Cerebellum (tissue), 4 donors: ENCODE measurements at places on chromosomes 4 and X.
A peak's percentile ranks its signal among the peaks of the same experiment; 100 is the strongest.

GRCh38 chr4:119629142-119629471 lies 503 bp upstream of the PDE5A start:
- DNase-seq, result no peak

DNA sequence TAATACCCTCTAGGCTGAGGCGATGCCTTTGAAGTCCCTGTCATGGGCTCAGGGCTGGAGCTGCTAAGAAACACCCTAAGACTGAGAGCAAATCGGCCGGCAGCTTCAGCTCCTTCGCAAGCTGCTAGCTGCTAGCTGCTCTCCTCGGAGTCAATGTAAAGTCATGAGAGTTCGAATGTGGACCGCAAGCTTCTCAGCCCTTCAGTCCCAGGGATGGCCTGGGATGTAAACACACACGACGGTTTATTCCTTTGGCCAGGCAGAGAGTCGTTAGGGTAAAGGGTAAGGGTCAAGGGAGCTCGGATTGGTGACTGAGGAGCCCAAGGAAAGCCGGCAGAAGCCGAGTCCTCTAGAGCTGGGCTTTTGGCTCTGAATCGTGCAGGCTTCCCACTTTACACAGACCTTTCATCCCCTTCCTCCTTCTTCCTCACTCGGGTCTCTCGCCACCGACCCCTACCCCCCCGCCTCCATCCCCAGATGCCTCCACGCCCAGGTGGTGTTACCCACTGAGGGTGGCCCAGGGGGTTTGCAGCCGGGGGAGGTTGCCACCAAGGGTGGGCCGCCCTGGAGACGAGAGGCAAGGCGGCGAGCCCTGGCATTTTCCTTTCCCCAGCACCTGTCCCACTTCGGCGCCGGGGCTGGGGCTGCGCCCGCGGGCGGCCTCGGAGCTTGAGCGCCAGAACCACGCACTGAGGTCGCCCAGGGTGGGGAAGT lies 3.1 kb upstream of the BCORL1 start:
- DNase-seq, result no peak

GRCh38 chr4:121824171-121824527 lies 466 bp upstream of the CCNA2 start:
- no peak for DNase-seq

DNA sequence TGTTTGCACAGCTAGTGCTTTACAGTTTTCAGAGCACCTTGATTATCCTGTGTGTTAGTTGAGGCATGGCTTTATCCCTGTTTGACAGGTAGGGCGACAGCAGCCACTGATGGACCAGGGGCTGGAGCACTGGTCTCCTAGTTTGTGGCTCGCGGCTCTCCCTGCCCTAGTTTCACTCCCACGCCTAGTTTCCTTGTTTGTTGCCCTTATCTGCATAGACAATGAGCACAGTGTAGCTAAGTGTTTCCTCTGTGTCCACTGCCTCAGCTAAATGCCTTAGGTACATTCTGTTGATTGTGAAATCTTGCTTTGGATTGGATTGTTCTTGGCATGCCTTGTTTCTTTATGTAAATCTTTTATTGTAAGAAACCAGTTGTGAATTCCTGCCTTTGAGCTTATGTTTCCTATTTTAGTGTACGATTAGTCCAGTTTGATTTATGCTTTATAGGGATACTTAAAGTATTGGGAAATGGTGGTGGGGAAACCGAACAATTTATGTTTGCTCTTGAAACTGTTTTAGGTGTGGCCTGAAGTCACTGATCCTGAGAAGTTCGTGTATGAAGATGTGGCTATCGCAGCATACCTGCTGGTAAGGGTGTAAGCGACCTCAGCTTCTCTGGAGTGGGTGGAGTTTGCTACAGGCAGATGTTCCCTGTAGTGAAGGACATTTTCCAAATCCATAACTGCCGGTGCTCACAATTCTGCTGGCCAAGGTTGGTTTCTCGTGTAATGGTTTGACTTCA lies 11.0 kb downstream of the TRMT44 start:
- DNase-seq, result no peak

- DNase-seq, result no peak
These were observed 268.6 kb upstream of the SLIT2 start for GRCh38 chr4:19983072-19983471.

DNA sequence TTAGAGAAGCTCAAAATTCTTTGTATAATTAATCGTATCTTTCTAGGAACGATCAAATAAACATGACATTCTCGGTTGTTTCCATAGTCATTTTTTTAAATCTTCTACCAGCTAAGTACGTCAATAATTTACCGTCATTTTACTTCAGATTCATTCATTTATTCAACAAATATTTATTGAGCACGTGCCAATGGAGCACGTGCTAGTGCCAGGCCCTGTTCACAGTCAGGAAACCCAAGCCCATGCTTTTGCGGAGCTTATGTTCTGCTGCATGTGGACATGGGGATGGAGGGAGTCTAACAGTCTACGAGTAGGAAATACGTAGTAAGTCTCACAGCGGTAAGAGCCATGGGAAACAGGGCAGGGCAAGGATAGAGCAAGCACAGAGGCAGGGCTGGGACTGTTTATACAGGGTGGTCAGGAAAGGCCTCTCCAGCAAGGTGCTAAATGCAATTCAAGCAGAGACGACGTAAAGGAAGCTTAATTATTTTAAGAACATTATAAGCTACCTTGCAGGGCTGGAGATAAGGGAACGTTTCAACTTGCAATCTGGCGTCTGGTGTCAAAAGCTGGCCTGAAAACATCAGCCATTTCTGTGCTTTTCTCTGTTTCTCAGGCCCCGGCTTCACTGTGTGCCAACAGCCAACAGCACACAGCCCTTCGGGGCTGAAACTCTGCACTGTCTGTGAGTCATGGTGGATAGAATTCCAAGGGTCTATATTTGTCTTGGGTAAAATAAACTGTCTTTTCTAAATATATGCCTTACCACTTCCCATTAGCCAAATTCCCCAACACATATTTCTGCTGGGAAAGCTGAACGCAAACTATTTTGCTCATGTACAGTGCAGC lies 517.1 kb upstream of the ZFP42 start:
- peak; percentile 20 for DNase-seq

- no peak for DNase-seq
These were observed 181.6 kb downstream of the NKX6-1 start for GRCh38 chr4:84317513-84317912.

- DNase-seq, result peak; percentile 86
These were observed at the start of the genes ATG4A and PSMD10 for GRCh38 chrX:108091264-108091877. Gene ATG4A, plus strand, starts transcription at chrX:108091778. Its CDS starts 49 bp downstream, at chrX:108091827. Gene PSMD10, minus strand, starts transcription at chrX:108091542. Its CDS starts 22 bp downstream, at chrX:108091520.

GRCh38 chr4:22551550-22551949 lies 35.7 kb upstream of the ADGRA3 start:
- no peak for DNase-seq

- DNase-seq, result no peak
These were observed 130.9 kb downstream of the AFAP1 start for GRCh38 chr4:7808752-7809151.

GRCh38 chr4:76658231-76659102 lies 223.4 kb downstream of the SHROOM3 start:
- no peak for DNase-seq

- no peak for DNase-seq
These were observed 99.1 kb upstream of the TSPAN7 start for GRCh38 chrX:38462257-38462656.

DNA sequence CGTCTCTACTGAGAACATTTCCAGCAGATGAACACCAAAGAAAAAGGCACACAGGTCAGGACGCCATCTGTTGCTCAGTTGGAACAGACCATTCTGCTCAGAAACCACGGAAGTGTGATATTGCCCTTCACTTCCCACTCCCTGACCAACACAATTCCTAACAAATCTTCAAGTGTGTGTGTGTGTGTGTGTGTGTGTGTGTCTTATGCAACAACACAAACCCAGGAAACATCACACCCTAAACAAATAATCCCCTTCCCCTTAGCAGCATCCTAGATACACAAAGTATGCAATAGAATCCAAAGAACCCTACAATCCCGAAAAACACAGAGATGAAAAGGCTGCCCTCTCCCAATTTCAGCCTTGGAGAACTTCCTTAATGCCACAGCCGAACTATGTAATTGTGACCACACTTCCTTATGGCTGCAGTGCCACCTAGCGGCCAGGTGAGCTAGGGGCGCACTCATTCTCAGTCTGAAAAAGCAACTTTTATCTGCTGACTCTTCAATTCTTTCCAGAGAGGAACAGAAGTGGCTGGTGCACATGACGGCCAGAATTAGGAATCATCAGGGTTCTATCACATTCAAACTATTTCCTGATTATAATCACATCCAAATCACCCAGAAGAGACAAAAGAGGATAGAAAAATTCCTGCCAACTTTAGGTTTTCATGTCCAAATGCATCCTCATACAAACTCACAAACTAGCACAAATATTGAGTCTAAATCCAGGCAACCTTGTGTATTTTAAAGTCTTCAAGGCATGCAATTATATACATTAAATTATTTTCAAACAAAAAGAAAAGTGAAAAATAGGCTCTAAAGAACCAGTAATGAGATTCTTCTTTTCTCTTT lies 164.9 kb downstream of the DHX15 start:
- peak; percentile 69 for DNase-seq

DNA sequence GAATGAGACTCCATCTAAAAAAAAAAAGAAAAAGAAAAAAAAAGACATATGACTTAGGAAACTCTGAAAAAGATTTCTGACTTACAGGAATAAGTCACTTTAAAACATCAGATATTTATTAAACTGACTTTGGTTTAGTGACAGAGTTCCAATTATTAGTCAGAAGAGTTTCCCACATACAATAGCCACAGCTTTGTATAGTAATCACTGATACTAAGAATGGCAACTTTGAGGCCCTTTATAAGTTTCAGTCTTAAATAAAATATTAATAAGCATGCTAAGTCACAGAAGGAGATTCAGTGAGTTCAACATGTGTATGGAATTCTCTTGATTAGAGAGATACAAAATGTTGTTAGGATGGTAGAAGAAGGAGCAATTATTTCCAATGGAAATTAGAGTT lies 652.3 kb upstream of the AMOT start:
- no peak for DNase-seq

- DNase-seq, result no peak
These were observed 2.3 kb upstream of the METTL14 start for GRCh38 chr4:118682928-118683327.

- DNase-seq, result no peak
These were observed 437.1 kb upstream of the CTSO start for GRCh38 chr4:156390599-156391324.

GRCh38 chr4:85260064-85260463 lies 214.9 kb upstream of the ARHGAP24 start:
- DNase-seq, result no peak

GRCh38 chr4:164251257-164251656 lies 502.7 kb upstream of the SMIM31 start:
- no peak for DNase-seq

DNA sequence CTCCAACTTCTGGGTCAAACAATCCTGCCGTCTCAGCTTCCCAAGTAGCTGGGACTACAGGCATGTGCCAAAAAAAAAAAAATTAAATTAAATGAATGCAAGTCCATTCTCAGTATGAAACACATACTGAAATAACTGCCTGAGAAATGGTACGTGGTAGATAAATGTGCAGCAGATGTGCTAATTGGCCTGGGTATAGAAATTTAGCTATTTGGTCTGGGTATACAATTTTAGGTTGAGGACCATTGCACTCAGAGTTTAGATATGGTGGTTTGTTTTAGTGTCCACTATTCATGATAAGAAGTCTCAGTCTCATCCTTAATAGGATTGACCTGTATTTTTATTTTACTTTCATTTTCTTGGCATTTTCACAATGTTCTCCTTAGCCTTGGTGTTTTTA lies 9.2 kb downstream of the GYG2 start:
- DNase-seq, result no peak

DNA sequence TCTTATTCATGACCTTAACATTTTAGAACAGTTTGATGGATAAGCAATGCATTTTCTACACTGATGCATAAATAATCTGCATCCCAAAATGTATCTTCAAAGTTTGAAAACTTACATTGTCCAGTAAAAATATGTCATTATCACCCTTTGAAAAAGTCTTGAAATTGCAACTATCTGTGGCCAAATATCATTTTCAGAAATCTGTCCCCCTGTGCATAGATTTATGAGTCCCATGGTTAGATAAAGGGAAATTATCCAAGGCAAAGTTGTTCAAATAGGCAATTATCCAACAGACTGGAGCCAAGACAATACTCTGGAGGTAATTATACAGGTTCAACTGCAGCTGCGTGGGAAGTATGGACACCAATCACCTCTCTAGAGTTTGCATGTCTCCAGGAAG lies 182.5 kb upstream of the INTU start:
- DNase-seq, result no peak

DNA sequence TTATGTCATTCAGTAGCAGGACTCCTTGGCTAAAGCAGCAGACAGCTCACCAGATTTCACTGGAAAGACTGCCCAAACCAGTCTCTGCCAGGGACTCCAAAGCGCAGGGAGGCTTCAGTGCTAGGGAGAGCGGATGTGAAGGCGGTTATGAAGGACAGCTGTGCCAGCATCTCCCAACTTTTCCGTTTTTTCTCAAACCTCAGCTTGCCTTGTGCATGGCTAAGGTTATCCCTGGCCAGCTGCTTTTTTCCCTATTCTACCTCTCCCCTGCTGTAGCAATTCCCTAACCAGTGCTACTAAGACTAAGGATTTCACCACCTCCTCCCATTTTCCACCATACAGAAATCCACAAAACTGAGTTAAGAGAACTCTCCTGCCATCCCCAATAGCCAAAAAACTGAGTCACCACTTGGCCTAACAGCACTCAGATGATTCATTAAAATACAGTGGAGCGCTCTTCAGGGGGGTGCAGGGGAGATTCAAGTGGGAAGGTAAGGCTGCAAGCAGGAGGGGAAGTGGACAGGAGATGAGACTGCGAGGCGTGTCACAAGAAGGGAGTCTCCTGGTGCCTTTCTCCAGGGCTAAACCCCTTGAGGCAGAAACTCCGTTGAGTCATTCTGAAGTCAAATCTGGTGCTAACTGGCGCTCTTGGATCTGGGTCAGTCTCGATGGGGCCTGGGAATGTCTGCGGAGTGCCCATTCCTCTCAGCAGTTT lies 90.7 kb downstream of the PALLD start:
- DNase-seq, result no peak

DNA sequence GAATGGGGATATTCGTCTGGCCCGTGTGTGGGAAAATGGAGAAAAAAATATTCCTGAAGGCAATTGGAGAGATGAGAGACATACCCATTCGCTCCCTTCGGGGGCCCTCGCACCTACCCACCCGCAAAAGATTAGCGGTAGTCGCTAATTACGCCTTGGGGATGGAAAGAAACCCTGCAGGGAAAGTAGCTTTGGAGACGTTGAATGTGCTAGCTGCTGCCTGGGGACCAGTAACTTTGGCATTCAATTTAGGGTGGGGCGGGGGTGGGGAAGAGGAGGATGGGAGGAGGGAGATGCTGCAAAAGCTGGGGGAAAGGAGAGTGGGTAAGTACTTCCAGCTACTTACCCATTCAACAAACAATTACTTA lies 407 bp upstream of the ZC4H2 start:
- no peak for DNase-seq

GRCh38 chrX:6983207-6983955 lies 164.1 kb upstream of the STS start:
- no peak for DNase-seq

- DNase-seq, result no peak
These were observed 549.4 kb downstream of the TLL1 start for GRCh38 chr4:166422475-166422874.

GRCh38 chr4:6297266-6297815 lies 27.7 kb downstream of the WFS1 start:
- no peak for DNase-seq

DNA sequence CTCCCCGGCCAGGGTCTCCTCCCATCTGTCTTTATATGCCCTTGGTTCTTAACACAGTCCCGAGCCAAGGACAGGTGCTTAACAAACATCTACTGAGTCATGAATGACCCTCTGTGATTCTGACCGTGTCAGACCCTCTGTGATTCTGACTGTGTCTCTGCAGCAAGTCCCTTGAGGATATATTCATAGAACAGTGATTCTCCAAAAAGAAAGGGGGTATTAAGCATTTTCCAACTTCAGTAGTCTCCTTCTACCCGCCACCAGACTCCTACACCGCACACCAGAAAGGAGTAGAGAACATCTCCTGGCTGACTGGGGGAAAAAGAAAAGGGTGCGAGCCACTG lies 13.6 kb downstream of the ACSL1 start:
- DNase-seq, result no peak
